NCI-H1092 (cell line): ENCODE measurements at places on chromosomes 3 and 15.

- no peak for DNase-seq
Measured at GRCh38 chr15:80697075-80697685, 2.1 kb downstream of the ABHD17C start.

- DNase-seq: no peak
Measured at GRCh38 chr15:57607570-57608000, 15.9 kb downstream of the MYZAP start.

GRCh38 chr3:126121074-126121473 is 37.1 kb upstream of the SLC41A3 start:
- DNase-seq: no peak

GRCh38 chr15:55535436-55535835 is 27.4 kb upstream of the DNAAF4 start:
- no peak for DNase-seq

GRCh38 chr3:108488631-108489030 is 21.8 kb downstream of the MYH15 start:
- DNase-seq: no peak

GRCh38 chr3:126412841-126413692 is 18.4 kb downstream of the CFAP100 start:
- DNase-seq: no peak

GRCh38 chr3:41173926-41174885 is 25.1 kb upstream of the CTNNB1 start:
- DNase-seq: no peak

GRCh38 chr3:192284443-192285072 is 442.8 kb downstream of the FGF12 start:
- DNase-seq: no peak

DNA sequence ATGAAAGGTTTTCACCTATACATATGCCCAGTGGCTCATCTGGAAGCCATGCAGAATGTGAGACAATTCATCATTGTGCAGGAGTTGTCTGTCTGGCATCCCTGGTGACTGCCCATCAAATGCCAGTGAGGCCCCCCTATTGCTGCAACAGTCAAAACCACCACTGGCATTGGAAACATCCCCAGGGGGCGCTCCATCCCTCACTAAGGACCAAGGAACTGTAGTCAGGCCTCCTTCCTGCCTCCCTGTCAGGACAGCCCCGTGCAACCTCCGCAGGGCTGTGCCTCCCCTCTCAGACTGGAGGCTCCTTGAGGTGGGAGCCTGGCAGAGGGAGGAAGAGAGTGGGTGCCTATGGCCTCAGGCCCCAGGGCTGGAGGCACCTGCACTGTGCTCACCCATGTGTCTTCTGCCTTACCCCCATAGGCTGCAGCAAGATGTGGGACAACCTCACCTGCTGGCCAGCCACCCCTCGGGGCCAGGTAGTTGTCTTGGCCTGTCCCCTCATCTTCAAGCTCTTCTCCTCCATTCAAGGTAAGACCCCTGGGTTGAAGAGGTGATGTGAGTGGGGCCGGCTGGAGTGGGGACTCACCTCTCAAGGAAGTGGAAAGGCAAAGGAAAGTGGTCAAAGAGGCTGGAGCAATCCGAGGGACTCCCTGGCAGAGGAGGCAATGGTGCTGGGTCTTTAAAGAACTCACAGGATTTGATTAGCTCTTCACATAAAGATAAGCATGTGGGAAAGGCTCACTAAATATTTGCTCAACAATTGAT is 16.5 kb downstream of the VIPR1 start:
- no peak for DNase-seq

GRCh38 chr3:32998631-32999451 is 47.4 kb downstream of the CCR4 start:
- DNase-seq: no peak

DNA sequence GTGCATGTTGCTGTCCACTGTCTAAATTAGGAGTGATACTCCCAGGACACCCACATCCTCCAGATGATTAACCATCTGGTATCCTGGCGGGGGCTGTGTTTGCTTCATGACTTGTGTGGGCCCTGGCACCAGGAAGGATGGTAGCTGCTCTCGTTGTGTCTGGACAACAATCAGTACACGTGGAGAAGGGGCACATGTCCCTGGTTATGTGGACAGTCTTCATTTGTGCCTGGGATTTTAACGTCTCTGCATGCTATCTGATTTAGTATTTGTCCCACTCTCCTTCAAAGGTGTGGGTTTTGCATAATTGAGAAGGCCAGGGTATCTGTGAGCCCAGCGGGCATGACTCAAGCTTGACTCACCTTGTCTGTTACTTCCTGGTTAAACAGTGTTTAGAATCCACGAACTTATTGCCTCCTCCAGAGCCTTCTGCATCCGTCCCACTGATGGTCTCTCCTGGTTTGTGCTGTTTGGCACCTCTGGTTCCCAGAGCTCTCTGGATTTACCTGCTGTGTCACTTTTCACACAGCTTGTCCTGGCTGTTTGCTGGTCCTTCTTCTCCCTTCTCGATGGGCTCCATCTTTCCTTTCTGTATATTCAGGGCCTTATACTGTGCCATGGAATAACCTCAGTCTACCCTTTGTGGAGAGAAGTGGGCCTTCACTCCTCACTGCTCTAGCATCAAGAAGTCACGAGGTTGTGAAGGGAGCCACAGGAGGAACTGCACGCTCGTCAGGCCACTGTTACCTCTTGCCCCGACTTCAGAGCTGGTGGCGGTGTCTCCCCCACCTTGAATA is 32.5 kb downstream of the ARNT2 start:
- no peak for DNase-seq

- DNase-seq: no peak
Measured at GRCh38 chr3:98743071-98743470, 20.1 kb upstream of the ST3GAL6 start.

DNA sequence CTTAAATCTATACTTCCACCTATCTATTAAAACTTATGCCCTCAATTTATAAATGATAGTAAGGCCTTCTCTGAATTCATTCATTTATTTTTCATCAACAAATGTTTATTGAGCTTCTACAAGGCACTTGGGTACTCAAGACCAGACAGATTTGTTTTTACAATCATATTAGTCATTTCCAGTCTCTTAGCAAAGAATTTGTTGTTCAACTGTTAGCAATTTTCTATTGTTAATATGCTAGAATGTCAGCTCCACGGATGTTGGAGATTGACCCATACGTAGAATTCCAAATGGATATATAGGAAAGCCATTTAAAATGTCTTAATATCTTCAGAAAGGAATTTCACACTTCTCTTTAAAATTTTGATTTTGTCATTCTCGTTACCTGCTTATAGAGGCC is 36.7 kb downstream of the ZBTB38 start:
- no peak for DNase-seq

DNA sequence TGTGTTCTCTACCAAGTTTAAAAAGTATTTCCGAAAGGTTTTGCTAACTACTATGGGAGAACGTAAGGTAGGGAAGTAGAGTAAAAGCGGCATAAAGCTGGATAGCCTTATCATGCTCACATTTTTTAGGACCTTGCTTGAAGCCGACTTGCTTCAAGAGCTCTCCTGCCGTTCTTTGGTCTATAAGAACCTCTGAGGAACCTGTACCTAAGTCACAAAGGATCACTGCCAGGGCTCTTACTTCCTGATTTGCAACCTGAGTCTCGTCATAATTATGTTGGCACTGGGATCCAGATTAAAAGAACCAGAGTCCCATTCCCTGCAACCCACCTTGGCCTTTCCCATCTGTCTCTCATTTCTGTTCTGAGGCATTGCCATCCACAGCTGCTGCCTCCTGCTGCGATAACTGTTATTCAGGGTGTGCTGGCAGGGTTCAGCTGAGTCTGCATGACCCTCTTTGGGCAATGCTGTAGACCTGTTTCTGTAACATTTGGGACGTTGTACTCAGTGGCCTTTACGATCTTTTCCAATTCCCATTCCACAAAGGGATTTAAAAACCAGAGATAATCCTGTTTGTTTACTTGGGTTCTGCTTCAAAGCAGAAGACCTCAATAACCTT is 131.0 kb upstream of the UMPS start:
- DNase-seq: no peak

DNA sequence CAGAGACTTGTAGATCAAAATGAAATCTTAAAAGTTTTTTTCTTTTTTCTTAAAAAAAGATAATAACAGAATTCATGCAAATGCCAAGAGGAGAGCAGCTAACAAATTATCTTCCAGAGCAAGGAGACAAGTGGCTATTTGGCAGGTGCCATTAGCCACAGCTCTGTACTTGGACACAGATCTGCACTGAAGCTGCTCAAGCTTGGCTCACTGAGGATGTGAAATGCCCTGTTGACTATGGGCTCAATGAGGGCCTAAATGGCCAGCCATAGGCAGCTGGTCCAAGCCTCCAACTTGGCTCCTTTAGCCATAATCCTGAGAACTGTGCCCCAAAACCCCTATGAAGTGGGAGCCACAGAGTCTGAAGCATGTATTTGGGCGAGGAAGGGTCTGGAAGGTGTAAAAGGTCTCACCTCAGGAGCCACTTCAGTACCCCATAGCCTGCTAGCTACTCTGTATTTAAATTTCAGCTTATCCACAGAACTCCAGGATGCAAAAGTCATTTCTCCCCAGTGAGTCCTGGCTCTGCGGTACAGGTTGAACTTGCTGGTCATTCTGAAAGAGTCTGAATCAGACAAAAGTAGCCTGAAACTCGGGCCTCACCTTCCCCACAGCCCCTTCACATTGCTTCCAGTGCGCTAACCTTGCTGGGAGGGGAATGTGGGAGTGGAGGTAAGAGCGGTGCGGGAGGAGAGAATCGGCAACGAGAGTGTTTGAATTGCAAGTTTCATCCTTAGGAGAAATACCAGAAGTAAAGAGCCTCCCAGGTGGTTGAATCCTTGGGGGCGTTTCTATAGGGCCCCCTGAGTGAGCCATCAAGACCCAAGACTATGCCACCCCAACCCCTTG is 48.0 kb downstream of the ZIC4 start:
- no peak for DNase-seq

GRCh38 chr3:32842531-32842931 is 24.7 kb downstream of the TRIM71 start:
- DNase-seq: no peak

DNA sequence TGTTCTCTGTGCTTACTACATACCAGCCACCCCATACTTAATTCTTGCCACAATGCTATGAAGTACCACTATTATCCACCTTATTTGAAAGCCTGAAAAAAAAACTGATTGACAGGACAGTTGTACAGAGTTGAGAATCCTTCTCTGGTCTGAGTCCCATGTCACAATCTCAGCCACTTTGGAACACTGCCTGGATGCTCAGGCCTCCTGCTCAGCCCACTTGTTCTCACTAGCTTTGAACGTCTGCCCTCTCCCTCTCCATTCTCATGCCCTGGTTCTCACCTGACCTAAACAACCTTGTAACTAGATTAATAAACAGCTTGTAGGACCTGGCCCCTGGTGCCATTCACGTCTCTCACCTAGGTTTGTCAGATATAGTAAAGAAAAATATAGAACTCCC is 53.9 kb downstream of the TRIM69 start:
- no peak for DNase-seq

GRCh38 chr3:128321418-128321817 is 145.3 kb downstream of the DNAJB8 start:
- DNase-seq: no peak

DNA sequence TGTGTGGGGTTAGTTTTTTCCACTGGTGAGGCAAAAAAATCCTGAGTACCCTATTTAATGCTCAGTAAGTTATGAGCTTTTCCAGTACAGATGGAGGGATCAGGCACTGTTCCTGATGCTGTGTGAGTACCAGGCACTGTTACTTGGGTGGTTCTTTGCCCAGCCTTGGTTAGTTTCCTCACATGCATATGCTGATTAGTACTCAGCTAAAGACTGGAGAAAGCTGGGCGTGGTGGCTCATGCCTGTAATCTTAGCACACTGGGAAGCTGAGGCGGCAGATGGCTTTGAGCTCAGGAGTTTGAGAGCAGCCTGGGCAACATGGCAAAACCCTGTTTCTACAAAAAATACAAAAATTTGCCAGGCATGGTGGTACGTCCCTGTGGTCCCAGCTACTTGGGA is 210.3 kb upstream of the SGO1 start:
- no peak for DNase-seq

DNA sequence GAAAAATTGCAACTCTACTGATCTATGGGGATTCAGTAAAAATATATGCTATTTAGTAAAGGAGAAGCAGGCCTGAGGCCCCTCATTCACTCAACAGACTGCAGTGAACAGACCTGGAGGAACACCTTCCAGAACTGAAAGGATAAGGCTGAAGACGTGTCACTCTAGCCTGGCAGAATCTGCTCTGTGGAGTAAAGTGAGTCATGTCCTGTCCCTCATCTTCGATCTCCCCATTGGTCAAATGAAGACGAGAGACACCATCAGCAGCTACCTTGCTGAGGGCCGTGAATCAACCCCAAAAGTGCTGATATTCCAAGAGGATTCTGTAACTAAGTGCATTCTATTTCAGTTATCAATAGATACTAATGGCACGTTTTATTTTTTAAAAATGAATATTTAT is 359.7 kb downstream of the FGF12 start:
- DNase-seq: no peak

- DNase-seq: no peak
Measured at GRCh38 chr3:186152361-186152798, 43.5 kb upstream of the ETV5 start.

DNA sequence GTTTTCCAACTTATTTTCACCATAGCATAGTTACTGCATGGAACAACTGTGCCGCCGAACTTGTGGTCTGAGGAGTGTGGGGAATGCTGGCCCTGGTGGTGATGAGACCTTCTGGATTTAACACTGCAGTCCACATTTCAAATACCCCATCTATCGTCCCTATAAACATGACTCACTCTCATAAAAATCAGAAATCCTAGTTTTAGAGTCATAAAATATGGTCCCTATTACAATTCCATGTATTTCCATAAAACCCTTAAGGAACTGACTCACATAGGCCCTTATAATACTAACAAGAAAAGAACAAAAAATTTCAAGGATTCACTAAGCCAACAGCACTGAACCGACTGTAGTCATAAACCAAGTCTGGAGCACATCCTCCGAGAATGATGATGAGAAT is 147.2 kb downstream of the FOXP1 start:
- no peak for DNase-seq

GRCh38 chr3:127908202-127908601 is 6.8 kb upstream of the KBTBD12 start:
- DNase-seq: no peak

DNA sequence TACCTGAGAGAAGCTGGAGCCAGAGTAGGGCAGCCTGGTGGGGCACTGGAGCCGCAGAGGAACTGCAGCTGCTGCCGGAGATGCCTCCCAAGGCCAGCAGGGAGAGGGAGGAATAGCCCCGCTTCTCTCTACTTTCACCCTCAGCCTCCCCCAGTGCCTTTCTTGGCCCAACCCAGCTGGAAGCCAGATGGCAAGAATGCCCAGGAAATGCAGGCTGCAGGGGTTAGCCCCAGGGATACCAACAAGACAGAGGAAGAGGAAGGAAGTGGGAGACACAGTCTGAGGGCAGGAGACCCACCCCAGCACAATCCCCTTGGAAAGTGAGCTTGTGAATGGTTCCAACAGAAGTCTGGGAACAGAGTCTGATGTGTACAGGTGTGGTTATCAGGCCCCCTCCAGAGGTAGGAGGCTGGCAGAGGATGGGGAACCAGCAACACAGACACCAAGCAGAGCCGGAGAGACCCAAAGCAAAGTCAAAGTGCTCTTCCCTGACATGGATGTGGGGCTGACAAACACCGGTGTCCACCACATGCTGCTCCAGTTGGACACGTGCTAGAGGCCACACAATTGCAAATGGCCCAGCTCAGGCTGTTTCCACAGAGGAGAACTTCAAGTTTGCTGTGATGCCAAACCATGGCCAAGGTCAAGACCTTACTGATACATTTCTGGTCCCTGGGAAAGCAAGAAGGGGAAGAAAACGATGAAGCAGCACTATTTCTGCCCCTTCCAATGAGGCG is 418.8 kb upstream of the PROK2 start:
- no peak for DNase-seq
